ENCODE measurements at places on chromosomes 7 and 10.
A peak's percentile ranks its signal among the peaks of the same experiment; 100 is the strongest.

- DNase-seq = peak; percentile 85
Measured at GRCh38 chr7:24576171-24577025, 3.1 kb downstream of the PALS2 start.

- DNase-seq = no peak
Measured at GRCh38 chr7:4129481-4130122, 552.5 kb upstream of the FOXK1 start.

DNA sequence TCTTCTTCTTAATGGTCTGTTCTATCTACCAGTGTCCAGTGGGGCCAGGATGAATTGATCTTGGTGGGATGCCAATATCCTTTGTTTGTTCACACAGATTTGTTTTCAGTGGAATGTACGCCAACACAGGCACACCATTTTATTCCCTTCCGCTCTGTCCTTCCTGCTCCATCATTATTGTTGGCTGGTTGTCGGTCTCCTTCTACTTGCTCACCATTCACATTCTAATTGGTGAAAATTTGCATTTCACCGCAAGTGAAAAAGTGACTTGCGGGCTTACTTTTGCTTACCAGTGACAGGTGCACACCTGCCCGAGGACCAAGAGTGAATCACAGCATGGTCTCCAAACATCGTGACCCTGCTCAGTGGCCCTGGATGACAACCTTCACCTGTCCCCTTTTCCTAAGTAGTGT is 148.3 kb downstream of the NOC3L start:
- no peak for DNase-seq

DNA sequence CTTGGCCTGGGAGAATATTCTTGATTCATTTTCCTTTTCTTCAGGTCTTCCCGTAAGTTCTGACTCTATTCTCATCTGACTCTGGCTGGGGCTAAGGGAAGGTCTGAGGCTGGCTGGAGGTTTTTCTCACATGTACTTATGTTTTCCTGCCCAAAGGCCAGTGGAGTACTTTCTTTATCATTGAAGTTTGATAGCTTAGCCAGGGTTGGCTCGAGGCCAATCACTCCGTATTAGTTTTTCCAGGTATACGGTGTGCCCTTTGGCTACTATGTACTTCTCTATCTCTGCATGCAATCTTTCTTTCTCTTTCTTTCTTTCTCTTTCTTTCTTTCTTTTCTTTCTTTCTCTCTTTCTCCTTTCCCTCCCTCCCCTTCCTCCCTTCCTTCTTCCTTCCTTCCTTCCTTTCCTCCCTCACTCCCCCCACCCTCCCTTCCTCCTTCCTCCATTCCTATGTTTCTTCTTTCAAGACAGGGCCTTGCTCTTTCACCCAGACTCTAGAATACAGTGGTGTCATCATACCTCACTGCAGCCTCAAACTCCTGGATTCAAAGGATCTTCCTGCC is 26.8 kb upstream of the VKORC1L1 start:
- DNase-seq = no peak

- no peak for DNase-seq
Measured at GRCh38 chr7:113812591-113813255, 106.1 kb downstream of the PPP1R3A start.

GRCh38 chr7:83947260-83947659 is 247.3 kb downstream of the SEMA3A start:
- no peak for DNase-seq

- DNase-seq = peak; percentile 51
Measured at GRCh38 chr7:139675127-139676125, 102.4 kb downstream of the HIPK2 start.

GRCh38 chr7:1708596-1709251 is 38.6 kb downstream of the ELFN1 start:
- no peak for DNase-seq

GRCh38 chr7:151794508-151795167 is 82.3 kb downstream of the PRKAG2 start:
- DNase-seq = no peak

DNA sequence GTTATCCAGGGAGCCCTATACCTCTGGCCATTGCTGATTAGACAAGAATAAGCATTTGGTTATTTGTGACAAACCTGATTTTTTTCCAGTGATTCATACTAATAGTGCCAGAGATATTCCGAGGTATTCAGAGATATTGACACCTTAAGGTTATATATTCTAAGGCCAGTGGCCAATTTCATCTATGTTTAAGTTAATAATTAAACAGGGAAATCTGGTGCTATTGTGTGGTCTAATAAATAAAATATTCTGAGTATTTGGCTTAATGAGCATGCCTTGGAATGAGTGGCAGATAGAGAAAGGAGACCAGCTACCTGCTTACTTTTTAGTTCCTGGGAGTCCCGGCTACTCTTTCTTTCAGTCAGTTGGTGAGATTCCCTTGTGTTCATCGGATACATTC is 38.6 kb upstream of the MEOX2 start:
- no peak for DNase-seq

DNA sequence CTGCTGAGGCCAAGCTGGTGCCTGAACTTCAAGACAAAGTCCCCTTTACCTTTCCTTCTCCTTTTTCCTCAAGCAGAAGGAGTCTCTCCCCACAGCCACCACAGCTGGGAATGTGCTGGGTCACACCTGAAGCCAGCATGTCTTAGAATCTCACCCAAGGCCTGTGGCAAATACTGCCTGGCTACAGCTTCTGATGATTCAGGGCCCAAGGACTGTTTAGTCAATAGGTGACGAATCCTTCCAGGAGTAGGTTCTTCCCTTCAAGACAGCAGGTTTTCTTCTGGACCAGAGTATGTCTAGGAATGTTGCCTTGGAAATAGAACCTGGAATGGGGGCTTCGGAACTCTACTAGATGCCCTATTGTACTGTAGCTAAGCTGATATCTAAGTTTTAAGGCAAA is 374.6 kb downstream of the KIF20B start:
- DNase-seq = no peak

DNA sequence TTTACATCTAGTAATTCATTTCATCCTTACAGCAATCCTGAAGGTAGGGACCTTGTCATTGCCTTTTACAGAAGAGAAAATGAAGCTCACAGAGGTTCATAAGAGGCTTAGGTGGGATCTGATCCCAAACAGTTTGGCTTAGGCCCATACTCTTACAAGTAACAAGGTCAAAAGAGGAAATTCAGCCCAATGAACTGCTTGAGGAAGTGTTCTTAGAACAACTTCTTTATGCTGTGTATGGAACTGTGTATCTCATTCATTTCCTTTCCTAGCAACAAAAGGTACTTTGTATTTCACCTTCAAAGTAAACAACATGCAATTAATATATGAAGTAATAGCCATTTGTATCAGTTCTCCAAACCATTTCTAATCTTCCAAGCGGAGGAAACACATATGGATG is 79.3 kb downstream of the AVL9 start:
- no peak for DNase-seq

DNA sequence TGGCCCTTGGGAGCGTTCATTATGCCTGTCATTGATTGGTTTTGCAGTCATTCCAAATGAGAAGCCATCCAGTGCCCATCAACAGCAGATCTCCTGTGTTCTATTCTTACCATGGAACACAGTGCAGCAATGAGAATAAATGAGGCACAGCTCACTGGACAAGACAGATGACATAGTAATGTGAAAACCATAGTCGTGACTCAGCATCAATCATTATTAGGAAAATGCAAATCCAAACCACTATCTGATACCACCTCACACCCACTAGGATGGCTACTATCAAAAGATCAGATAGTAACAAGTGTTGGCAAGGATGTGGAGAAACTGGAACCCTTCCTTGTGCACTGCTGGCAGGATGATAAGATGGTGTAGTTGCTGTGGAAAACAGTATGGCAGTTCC is 144.7 kb downstream of the ARHGAP22 start:
- no peak for DNase-seq

DNA sequence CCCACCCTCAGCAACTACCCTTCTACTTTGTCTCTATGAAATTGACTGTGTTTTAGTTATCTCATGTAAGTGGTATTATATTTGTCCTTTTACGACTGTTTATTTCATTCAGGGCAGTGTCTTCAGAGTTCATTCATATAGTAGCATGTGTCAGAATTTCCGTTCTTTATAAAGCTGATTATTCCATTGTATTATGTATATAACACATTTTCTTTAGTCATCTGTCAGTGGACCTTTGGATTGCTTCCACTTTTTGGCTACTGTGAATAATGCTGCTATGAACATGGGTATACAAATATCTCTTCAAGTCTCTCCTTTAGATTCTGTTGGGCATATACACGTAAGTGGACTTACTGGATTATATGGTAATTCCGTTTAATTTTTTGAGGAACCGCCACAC is 14.5 kb downstream of the SLF2 start:
- no peak for DNase-seq

DNA sequence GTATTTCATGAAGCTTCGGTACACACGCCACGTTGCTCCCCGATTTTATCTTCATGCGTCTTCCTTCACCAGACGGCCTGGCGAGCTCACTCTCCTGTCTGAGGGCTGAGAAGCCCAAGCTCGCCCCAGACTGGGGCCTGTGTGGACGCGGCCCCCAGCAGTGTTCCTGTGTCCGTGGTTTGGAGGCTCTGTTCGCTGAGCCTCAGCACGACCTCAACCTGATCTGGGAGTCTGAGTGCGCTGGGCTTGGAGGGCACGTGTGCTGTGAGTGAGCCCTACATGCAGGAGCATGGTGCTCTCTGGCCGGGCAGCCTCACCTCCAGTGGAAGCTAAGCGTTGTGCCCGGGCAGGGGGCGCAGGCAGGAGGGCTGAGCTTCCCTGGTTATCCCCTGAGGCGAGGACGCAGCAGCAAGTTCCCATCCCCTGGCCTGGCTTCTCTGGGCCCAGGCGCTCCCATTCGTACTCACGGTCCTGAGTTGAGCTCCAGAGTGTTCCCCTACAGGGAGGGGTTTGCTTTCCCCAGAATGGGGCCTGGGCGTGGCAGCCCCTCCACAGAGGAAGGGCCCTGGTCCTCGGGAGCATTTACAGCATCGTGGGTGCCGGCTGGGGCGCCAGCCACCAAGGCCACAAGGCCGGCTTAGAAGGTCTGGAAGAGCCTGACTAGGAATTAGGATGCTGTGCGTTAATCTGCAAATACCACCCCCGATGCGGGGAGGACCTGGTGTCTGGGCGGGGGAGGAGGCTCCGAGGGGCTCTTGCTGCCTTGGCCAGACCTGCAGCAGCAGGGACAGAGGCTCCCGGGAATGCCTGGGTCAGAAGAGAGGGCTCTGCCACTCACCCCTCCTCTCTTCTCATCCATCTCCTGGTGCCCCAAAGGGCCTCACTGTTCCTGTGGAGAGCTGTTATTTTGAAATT is 400.6 kb downstream of the DNAJB6 start:
- no peak for DNase-seq

DNA sequence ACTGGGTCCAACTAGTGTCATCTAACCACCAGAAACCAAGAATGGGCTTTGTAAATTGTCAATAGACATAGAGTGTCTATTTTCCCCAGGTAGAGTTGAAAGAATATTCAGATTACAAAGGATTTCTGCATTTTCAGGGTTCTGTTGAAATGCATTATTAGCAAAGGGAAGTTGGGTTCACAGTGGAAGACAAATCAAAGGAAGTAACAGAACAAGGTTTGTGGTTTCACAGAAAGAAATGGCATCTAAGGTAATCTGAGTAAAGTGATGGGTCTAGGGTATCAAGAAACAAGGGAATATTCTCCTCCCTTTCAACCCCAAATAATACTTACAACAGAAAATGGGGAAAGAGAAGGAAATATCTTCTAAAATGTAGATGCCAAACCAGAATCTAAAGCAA is 25.8 kb downstream of the CEP41 start:
- no peak for DNase-seq

DNA sequence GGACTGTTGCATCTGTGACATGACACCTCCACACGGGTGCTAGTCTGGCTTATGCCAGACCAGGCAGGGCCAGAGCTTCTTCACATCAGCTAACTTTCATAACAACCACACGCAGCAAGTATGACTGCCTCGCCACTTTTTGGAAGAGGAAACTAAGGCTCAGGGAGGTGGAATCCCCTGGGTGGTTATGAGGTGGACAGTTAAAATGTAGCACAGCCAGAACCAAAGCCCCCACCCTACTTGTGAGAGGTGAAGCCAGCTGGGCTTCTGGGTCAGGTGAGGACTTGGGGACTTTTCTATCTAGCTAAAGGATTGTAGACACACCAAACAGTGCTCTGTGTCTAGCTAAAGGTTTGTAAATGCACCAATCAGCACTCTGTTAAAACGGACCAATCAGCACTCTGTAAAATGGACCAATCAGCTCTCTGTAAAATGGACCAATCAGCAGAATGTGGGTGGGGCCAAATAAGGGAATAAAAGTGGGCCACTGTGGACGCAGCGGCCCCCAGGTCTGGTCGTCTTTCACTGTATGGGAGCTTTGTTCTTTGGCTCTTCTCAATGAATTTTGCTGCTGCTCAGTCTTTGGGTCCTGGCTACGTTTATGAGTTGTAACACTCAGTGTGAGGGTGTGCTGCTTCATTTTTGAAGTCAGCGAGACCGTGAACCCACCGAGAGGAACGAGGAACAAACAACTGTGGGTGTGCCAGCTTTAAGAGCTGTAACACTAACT is 171.0 kb downstream of the PTPN20 start:
- DNase-seq = no peak

DNA sequence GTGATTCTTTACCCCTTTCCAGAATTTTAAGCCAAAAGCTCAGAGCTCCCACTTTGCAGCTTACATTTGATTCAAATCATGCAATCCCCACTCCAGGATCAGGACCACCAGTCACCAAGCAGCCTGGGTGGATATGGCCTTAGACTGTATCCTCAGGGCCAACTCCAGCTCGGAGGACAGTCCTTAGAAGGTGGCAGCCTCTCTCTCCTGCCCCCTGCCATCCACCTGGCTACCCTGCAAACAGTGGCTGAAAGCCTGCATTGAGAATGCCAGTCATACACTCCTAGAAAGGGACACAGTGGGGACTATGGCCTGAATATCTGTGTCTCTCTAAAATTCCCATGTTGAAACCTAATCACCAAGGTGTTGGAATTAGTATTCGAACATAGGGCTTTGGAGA is 50.0 kb upstream of the KCNMA1 start:
- no peak for DNase-seq

- DNase-seq = peak; percentile 41
Measured at GRCh38 chr7:39950473-39951225, 593 bp downstream of the CDK13 start.

GRCh38 chr7:30040938-30041337 is 12.7 kb downstream of the PLEKHA8 start:
- peak; percentile 47 for DNase-seq

GRCh38 chr7:78172267-78172757 is 373.7 kb downstream of the PHTF2 start:
- no peak for DNase-seq

GRCh38 chr7:8068892-8069686 is 100.5 kb downstream of the GLCCI1 start:
- no peak for DNase-seq

- DNase-seq = no peak
Measured at GRCh38 chr10:8498881-8499280, 444.4 kb downstream of the GATA3 start.

DNA sequence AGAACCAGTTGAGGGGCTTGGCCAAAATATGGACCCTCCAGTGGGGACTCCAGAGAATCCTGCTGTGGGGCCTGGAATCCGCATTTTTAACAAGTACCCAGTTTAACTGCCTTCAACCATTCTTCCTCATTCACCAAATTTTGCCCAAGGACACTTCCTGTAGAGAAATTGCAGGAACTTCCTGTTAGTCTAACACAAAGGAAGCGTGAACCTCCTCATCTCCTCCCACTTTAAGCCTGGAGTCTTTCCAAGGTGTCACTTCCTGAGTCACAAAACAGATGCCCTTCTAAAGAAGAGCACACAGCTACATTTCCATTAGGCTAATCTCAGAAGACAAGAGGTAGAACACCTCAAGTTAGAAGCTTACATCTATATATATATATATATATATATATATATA is 188.4 kb downstream of the PPP1R17 start:
- no peak for DNase-seq

- DNase-seq = peak; percentile 45
Measured at GRCh38 chr10:14513123-14513522, 182.4 kb upstream of the FRMD4A start.

Measured in fibroblast of the aortic adventitia (primary cell).